ENCODE measurements at places on chromosomes 11 and 22.

DNA sequence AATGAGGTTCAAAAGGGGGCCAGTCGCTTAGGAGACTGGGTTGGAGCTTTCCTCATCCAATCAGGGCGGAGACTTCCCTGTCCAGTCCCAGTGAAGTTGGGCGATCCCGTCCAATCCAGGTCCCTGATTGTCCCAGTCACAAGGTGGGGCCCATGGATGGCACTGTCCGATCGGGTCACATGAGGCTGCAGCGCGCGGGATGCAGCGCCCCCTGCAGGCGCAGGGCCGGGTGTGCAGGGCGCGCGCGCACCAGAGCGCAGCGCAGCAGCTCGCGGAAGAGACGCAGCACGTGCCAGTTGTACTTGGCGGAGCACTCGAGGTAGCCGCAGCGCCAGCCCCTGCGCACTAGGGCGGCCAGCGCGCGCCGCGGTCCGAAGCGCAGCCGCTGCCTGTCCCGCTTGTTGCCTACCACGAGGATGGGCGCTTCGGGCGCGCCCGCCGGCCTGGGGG, 2.3 kb downstream of the RASL10A start:
- DNase-seq: no peak

- no peak for DNase-seq
Measured at GRCh38 chr11:27277843-27278242, 85.2 kb downstream of the CCDC34 start.

DNA sequence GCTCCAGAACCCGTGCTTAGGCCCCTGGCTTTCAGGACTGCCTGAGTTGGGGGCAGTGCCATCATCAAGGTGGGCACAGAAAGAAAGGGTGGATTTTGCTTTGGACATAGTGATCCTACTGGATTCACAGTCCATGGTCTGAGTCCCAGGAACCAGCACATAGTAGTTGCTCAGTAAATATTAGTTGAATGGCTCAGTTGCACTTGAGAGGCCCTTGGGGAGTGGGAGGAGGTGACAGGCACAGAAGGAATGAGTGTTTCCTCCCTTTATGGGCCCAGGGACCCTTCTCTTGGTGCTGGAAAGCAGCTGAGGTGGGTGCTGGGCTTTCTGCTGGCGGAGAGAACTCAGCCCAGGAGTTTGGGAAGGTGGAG, 16.6 kb downstream of the ARHGEF17 start:
- no peak for DNase-seq

- DNase-seq: no peak
Measured at GRCh38 chr11:61544466-61544865, 35.9 kb downstream of the LRRC10B start.

DNA sequence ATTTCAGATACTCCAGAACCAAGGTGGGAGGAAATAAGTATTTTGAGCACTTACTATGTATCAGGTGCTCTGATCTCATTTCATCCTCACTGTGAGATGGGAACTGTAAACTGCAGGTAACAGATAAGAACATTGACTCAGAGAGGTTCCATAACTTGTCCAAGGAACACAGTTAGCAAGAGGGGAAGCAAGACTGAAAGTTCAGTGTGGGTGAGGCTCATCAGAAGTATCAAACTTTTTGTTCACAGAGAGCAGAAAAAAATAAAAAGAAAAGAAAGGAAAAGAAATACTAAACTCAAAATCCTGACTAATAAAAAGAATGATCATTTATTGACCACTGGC, 37.1 kb downstream of the RAB30 start:
- no peak for DNase-seq

All from stimulated activated CD4-positive, alpha-beta T cell treated with anti-CD3 and anti-CD28 coated beads, TNF-alpha, amount 100 ng/mL, for 24 hours (primary cell).